Chondrocyte (in vitro differentiated cells): ENCODE measurements at places on chromosomes 12 and 14.

GRCh38 chr12:4242595-4242994 is 31.0 kb upstream of the CCND2 start:
- H3K4me1 ChIP-seq = no peaks in the 10 kb centered on the region
- peaks cover 10% of the 10 kb centered on the region for H3K36me3 ChIP-seq
- H3K27ac ChIP-seq = no peak overlapping the region
- H3K4me3 ChIP-seq = no peak overlapping the region

DNA sequence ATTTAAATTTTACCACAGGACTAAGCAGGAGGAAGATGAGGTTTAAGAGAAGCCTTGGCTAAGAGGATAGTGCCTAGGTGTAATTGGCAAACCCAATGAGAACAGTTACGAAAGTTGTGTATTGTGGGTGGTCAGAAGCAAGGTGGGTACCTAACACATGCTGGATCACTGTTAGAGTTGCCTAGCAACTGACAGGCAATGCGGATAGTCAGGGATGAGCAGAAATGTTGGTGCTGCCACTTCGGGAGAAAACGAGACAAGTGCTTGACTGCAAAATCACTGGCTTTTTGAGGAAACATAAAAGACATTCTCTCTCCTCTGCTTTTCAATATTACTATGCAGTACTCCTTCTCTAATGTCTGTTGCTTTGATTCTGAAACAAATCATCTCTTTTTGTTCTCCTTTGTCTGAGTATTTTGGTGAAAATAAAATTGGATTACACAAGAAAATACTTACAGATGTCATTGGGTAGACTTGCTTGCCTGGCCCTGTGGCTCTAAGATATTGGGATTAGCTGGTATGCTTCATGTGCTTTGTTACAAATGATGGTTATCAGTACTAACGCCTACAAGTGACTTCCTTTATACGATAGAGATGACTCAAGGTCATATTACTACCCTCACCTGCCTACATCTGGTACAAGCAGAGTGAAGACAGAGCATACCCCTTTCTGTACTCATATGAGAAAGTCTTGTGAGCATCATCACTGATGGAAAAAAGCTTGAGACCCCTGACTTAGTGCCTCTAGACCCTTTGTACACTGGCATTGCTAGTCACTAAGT is 48.0 kb downstream of the TDP1 start:
- H3K4me3 ChIP-seq = no peak overlapping the region
- no peak for DNase-seq
- no peaks in the 10 kb centered on the region for H3K4me1 ChIP-seq
- H3K27me3 ChIP-seq = no peaks in the 10 kb centered on the region
- H3K27ac ChIP-seq = no peak overlapping the region

GRCh38 chr14:95885866-95886265 is 9.2 kb downstream of the TUNAR start:
- no peak for DNase-seq
- H3K36me3 ChIP-seq = no peaks in the 10 kb centered on the region
- peaks cover 27% of the 10 kb centered on the region for H3K27me3 ChIP-seq

- H3K4me3 ChIP-seq = no peak overlapping the region
- H3K27ac ChIP-seq = no peak overlapping the region
- no peaks in the 10 kb centered on the region for H3K36me3 ChIP-seq
Observed at GRCh38 chr12:120820884-120821510, 83.2 kb downstream of the SPPL3 start.

GRCh38 chr14:94408546-94409095 is 20.2 kb upstream of the SERPINA1 start:
- peaks cover 32% of the 10 kb centered on the region for H3K27me3 ChIP-seq
- DNase-seq = no peak
- no peaks in the 10 kb centered on the region for H3K4me1 ChIP-seq
- H3K36me3 ChIP-seq = no peaks in the 10 kb centered on the region

- H3K27me3 ChIP-seq = peaks cover 2% of the 10 kb centered on the region
- DNase-seq = no peak
- no peaks in the 10 kb centered on the region for H3K36me3 ChIP-seq
- no peak overlapping the region for H3K27ac ChIP-seq
Observed at GRCh38 chr12:21971344-21971743, 30.1 kb upstream of the ABCC9 start.

- H3K27me3 ChIP-seq = no peaks in the 10 kb centered on the region
- H3K4me1 ChIP-seq = no peaks in the 10 kb centered on the region
- no peaks in the 10 kb centered on the region for H3K36me3 ChIP-seq
- H3K27ac ChIP-seq = peak overlapping the region; percentile 33
Observed at GRCh38 chr12:119060847-119061796, 79.8 kb downstream of the SRRM4 start.
